Stimulated activated CD4-positive, alpha-beta T cell treated with anti-CD3 and anti-CD28 coated beads, Interleukin-1b, Interleukin-23, amount 100 ng/mL, for 1 hour (primary cell): ENCODE measurements at places on chromosomes 6 and 20.

DNA sequence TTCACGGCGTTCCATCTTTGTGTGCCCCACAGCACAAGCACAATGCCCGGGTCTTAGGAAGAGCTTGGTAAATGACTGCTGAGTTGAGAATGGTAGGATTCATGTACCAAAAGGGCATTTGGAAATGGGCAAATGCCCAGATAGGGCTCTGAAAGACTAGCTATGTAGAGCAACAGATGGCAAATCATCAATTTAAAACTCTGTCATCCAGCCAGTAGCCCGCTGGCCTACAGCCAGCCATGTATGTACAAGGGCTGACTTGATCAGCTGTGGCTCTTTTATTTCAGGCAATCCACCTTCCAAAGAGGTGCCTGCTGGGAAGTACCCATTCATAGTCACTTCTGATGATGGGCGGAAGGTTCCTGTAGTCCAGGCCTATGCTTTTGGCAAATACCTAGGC is 35.1 kb downstream of the NT5E start:
- DNase-seq = no peak

GRCh38 chr20:60765821-60766403 is 486.1 kb upstream of the CDH4 start:
- no peak for DNase-seq

GRCh38 chr20:36097337-36098151 is 57.0 kb upstream of the EPB41L1 start:
- no peak for DNase-seq

DNA sequence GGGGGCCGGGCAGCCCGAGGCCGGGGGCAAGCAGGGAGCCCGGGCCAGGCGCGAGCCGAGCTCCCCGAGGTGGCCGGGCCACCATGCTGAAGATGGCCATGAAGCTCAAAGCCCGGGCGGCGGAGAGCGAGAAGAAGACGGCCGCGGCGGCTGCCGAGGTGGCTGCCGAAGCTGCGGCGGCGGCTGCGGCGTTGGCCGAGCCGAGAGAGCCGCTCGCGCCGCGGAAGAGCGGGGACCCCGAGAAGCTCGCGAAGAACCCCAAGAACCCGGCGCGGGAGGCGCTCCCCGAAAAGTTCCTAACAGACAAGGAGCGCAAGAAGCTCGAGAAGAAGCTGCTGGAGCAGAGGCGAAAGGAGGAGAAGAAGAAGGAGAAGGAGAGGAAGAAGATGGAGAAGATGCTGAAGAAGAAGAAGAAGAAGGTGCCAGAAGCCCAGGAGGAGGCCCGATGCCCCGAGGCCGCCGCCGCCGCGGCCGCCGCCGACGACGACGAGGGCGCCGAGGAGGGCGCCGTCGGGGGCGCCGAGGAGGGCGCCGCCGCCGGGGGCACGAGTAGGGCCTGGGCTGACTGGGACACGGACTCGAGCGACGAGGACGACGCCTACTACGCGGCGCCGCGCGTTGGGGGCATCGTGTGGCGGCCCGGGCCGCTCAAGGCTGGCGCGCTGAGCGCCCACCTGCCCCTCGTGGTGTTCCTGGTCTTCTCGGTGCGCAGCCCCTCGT is 37.4 kb downstream of the GNAS start:
- DNase-seq = no peak

GRCh38 chr6:53735896-53736295 is 58.9 kb upstream of the LRRC1 start:
- DNase-seq = no peak

DNA sequence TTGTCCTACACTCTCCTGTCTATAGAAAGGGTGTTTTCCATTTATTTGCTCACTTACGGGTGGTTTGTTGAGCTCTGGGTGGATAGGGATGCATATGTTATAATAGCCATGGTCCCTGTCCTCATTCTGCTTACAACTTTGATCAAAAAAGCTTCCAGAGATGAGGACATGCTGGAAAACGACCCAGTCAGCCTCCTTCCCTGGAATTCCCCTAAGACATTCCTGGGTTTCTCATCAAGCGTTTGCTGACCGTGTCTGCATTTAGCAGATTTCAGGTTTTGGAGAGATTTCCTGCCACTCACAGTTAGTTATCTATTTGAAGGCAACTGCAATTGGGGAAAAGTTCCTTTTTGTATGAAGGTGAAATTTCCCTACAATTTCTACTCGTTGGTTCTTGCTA is 152.8 kb upstream of the AFDN start:
- DNase-seq = no peak

GRCh38 chr20:62570897-62571668 is 71.2 kb upstream of the SLCO4A1 start:
- DNase-seq = no peak

- no peak for DNase-seq
Measured at GRCh38 chr6:107843400-107843799, 19.3 kb upstream of the SCML4 start.

GRCh38 chr6:79384845-79385244 is 150.4 kb upstream of the HMGN3 start:
- DNase-seq = no peak

GRCh38 chr6:133809406-133809805 is 79.5 kb upstream of the TCF21 start:
- DNase-seq = no peak

DNA sequence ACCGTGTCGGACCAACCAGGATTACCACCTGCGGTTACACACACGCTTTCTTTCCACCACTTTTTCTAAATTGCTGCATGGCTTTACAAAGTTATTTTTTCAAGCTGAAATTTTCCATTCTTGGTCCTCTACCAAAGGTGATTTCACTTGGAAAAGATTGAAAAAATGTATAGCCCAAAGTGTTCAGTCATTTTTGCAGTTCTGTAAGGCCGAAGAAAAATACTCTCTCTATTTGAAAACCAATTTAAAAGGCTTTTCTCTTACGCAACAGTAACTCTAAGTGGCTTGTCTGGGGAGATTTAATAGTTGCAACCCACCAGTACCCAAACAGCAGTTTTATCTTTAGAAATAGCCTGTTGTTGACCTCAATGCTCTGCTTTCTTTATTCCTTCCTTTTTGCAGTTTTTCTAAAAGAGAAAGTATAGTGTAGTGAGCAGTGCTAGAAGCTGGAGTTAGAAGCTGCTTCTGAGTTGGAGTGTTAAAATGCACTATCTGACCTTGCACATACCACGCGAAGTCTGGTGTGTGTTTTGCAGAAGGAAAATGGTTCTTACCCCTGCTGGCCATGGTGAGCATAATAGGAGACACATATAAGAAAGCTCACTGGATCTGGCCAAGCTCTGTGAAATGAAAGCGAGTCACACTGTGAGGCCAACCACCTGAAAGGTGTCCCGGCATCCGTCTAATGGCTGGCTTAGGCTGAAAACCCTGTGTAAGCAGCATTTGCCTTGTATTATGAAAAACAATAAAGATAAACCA is 271.6 kb upstream of the PRND start:
- DNase-seq = no peak

GRCh38 chr6:21648475-21649050 is 55.0 kb downstream of the SOX4 start:
- DNase-seq = no peak

- DNase-seq = no peak
Measured at GRCh38 chr20:1627200-1627550, 7.4 kb upstream of the SIRPB1 start.

- no peak for DNase-seq
Measured at GRCh38 chr6:150093397-150093796, 24.5 kb upstream of the ULBP3 start.

DNA sequence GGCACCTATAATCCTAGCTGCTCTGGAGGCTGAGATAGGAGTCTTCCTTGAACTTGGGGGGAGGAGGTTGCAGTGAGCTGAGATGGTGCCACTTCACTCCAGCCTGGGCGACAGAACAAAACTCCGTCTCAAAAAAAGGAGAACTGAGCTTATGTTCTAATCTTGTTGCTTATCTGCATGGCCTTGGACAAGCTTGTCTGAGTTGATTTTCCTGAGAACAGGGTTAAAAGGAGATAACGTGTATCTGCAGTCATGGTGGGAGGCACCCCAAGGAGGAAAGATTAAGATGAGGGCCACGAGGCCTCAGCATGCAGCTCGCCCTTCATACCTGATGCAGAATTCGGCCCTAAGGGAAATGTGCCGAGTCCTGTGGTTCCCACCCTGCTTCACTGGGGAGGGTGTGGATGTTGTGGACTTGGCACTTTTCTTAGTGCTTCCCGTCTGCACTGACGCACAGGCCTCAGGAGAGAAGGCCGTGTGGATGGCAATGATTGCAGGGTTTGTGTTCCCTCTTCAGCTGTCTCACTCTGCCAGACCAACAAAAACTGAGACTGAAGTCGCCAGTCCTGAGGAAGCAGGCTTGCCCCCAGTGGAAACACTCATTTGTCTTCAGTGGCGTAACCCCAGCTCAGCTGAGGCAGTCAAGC is 56.3 kb downstream of the EZR start:
- DNase-seq = no peak

DNA sequence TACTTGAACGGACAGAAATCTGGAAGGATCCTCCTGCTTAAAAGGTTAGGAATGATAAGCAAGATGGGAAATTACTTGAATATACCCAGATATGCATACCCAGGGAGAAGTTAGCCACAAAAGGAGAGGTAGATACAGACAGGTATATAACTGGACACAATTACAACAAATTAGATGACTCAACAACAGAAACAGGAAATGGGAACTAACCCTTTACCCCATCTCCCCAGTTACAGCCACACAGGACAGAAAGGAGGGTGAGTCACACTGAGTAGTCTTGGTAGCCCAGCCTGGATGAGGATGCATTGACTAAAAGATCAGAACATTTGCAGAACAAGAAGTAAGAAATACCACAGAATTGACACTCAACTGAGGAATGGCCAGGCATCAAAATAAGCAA is 61.2 kb downstream of the C6orf52 start:
- no peak for DNase-seq

DNA sequence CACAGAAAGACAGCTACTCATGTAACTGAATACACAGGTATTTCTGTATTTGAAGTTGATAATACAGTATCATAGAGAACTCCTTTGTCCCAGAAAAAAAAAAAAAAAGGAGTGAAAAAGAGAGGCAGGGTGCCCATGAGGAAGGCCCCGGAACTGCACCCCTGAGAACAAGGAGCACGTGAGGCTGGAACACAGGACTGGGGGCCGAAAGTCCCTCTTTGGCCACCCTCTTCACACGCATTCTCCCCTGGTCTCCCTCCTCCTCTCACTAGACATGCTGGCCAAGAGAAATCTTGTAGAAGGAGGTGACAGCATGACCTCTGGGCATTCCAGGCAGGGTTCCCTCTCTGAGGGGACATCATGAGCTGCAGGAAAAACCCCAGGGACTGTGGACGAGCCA is 62.7 kb upstream of the TRAF3IP2 start:
- no peak for DNase-seq

DNA sequence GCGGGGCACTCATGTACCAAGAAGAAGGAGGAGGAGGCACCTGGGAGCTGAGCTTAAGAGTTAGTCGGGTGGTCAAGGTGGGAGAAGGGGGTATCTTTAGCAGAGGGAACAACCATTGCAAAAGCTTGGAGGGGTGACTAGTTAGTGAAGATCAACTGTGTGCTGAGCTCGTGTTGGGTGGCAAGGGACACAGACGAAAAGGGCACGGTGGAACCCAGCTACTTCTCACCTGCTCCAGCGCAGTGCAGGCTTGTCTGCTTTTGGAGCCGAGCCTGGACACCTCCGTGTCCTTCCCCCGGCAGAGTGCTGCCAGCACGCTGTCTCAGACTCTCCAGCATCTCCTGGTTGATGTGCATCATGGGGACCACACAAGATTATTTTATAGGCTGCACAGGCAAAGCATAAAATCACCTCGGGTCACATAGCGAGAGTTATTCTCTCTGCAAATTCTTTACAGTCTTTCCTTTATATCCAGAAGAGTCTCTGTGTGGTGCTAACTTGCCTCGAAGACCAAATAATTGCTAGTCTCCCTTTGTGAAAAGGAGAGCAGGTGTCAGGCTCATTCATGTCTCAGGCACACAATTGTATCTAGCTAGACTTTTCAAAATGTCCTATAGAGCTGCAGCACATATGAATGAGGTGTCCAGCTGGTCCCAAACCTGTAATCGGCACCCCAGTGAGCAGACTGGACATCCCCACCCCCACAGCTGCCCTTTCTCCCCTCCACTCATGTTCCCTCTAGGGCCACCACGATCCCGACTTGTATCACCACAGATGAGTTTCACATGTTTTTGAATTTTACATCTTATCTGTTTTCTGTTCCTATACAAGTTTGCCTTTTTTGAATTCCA is 123.4 kb downstream of the CEBPB start:
- DNase-seq = no peak

DNA sequence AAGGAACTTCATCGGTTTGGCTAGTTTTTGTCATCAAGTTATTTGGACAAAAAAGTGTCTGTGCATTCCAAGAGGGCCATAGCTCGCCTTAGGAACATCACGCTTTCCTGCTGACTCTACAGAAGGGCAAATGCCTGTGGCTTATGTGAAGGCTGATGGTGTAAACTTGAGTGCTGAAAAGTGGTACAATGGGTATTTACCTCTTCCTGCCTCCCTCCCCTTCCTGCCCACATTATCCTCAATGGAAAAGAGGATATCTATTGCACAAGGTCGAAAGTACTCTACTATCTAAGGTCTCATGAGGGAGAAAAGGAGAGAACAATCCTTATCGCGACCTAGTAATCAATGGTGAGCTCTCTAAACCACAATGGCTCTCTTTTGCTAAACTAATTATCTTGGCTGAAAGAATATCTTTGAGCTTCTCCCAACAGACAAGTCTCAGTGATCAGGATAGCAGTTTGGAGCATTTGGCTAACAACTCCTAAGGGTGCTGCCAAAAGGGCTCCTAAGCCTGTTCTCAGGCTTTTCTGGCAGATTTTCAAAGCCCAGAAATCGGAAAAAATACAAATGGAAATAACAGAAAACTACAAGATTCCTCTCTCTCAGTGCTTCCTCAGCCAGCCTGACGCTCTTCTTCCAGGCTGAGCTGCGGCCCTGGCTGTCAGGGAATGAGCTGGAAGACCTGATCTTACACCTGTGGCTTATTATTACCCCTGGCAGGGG is 42.6 kb upstream of the ENPP1 start:
- DNase-seq = no peak

DNA sequence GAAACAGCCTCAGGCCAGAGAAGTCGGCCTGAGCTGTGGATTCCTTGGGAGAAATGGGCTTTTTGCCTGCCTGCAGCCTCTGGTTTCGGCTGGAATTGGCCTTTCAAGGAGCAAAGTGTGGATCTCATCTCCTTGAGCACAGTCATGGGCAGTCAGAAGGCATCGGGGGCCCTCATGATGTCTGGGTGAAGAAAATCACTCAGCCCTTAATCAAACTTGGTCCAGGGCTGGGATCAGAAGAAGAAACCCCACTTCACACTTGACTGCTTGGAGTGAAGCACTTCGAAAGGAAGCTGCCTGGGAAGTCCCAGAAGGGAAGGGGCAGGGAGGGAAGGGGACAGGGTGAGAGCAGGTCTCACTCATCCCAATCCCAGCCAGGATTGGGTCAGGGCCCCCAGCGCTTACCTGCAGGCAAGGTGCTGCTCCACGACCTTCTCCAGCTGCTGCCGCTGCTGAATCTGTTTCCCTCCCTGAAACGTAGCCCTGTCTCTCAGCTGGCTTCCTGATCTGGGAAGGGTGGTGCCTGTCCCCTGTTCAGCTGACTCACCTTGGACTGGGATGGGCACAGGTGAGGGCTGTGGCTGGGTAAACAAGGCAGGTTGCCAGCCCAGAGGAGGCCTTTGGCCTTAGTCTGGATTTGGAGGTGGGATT is at the start of gene SDCBP2:
Gene SDCBP2 (minus strand): TSS at position 460 of the 651 bp plus-strand sequence. CDS start 8,723 bp downstream, outside the sequence.
- no peak for DNase-seq

GRCh38 chr20:41228858-41229257 is 88.7 kb downstream of the ZHX3 start:
- DNase-seq = no peak

GRCh38 chr6:46704562-46704961 is 16.9 kb downstream of the TDRD6 start:
- no peak for DNase-seq

- no peak for DNase-seq
Measured at GRCh38 chr6:111727041-111727440, 121.4 kb upstream of the TRAF3IP2 start.

- DNase-seq = no peak
Measured at GRCh38 chr6:137443901-137444300, 50.3 kb downstream of the OLIG3 start.
